ENCODE measurements at places on chromosomes 4 and X.
A peak's percentile ranks its signal among the peaks of the same experiment; 100 is the strongest.

DNA sequence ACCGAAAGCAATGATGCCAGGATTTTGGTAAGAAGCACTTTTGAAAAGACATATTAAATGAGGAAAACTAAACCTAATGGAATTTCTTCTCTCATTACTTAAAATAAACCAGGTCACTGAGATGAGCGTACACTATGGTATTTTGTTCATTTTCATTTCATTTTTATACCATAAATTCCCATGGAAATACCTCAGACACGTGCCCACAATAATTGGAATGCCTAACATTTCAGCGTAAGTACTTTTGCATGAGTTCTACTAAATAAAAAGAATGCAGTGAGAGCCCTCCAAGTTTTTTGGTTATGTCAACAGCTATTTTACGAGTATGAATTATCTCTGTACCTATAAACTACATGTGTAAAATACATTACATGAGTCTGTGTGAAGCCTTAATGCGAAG lies 3.2 kb downstream of the CAMK2D start:
- DNase-seq, result peak; percentile 89

DNA sequence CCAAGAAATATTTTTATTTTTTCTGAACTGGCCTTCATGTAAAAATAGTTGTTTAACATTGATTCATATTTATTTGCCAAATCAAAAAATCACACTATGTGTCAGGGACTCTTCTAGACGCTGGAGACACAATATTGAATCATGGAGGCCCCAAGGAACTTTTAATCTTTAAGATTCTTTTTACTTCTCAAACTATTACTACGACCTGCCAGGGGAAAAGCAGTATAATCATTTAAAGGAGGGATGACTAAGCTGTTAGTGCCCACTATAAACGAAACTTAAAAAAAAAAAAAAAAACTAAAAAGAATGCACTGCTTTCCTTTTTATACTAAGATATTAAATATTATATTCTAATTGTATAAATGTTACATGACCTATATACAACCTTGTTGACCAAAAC lies 84.7 kb downstream of the PPA2 start:
- DNase-seq, result peak; percentile 5

DNA sequence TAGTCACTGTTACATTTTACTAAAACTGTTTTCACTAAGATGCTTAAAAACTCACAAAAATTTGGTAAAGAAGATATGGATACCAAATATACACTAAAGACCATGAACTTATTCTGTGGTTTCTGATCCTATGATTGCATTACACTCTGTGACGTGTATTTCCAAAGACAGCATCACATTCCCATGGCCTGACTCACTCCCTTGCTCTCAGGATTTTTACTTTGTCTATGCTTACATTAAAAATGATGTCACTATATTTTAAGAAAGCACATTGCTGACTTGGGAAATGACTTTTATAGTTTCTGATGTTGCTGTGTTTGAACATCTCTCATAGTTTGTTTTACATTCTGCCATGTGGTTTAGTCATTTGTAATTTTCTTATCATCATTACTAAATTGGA lies 327.9 kb upstream of the MAGEB18 start:
- DNase-seq, result peak; percentile 36

GRCh38 chr4:36325926-36326325 lies 44.5 kb downstream of the DTHD1 start:
- no peak for DNase-seq

DNA sequence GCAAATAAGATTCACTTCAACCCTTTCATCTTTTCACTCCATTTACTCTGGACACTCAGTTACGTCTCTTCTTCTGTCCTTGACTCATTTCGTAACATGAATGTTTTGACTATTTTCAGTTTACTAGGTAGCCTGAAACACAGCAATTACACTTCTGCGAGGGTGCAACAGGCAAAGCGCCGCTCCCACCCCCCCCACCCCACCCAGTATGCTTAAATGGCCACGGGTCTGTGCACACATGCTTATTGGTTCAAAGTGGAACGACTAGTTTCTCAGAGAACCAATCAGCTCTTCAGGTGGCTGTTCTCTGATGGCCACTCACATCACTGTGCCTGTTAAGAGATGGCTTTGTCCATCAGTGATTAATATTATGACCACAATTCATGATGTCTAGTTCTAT lies 3.5 kb downstream of the BEND4 start:
- no peak for DNase-seq

DNA sequence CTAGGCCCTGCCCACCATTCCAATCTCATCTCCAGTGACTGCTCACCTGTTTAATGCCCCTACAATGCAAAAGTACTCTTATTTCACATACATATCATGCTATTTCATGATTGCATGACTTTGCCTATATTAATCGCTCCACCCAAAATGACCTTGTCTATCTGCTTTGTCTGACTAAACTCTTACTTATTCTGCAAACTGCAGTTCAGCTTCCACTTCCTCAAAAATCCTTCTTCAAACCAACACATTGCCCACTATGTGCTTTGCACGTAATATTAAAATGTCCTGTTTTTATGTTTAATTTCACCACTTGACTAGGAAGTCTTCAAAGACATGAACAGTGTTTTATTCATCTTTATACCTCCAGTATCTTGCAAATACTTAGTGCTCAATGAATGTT lies 229.6 kb downstream of the OPHN1 start:
- DNase-seq, result no peak

GRCh38 chr4:149910177-149910576 lies 94.5 kb upstream of the IQCM start:
- peak; percentile 7 for DNase-seq

GRCh38 chrX:140510306-140510676 lies 5.4 kb upstream of the SOX3 start:
- DNase-seq, result no peak

DNA sequence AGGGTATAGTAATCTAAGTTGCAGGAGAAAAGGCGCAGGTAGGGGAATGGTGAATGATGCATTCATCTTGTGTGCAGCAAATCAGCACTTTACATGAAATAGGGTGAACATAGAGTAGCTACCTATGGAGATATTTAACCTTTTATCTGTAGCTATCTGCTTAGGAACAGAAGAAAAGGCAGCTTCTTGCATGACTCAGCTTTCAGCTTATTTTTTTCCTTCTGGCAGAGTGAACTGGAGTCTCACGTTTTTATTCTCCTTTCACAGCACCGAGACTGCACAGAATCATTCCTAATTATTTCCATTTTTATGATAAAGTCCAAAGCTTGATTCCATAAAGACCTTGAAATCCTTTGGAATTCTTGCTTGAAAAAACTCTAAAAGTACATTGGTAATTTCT lies 4.8 kb upstream of the SCOC start:
- no peak for DNase-seq

DNA sequence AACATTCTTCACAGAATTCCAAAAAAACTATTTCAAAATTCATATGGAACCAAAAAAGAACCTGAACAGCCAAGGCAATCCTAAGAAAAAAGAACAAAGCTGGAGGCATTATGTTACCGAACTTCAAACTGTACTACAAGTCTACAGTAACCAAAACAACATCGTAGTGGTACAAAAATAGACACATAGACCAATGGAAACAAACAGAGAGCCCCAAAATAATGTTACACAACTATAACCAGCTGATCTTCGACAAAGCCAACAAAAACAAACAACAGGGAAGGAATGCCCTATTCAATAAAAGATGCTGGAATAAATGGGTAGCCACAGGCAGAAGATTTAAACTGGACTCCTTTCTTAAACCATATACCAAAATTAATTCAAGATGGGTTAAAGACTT lies 1189.6 kb downstream of the PCDH18 start:
- no peak for DNase-seq

DNA sequence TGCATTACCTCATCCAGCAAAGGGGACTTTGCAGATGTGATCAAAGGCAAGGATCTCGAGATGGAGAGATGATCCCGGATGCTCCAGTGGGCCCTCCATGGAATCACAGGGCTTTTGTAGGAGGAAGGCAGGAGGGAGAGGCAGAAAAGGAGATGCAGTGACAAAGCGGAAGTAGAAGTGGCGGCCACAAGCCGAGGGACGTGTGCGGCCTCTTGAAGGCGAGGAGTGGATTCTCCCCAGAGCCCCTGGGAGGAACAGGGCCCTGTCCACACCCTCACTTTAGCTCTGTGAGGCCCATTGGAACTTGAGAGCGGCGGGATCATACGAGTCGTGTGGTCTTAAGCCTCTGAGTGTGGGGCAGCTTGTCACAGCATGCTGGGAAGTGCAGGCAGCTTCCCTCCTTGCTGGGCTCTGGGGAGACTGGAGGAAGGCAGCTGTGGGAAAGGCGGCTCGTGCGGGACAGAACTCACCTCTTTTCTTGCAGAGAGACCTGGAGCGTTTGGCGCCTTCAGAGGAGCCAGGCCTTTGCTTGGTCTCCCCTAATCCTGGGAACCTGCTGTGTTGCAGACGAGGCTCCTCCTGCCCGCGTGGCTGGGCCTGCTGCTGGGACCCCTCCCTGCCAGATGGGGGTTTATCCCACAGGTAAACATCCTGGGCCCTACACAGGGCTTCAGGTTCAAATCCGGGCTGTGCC lies 10.2 kb downstream of the SH3TC1 start:
- no peak for DNase-seq

GRCh38 chr4:6926681-6927478 lies 17.3 kb downstream of the TBC1D14 start:
- DNase-seq, result no peak

DNA sequence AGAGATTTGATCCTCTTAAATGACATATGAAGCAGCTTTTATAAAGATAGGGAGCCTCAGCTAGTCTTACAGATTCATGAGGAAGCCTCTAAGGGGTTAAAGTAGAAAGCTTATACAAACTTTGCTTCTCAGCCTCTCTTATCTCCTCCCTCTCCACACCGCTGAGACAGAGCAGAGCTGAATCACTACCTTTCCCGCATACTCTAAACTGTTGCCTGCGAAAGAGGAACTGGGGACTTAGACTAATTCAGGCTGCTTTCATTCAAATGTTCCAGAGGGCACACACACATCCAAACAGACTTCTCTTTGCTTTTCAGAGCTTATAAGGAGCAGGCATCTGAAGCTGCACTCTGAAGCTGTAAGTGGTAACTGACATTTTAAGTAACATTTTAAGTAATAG lies at the start of gene SERTM2:
SERTM2 (plus strand) TSS at position 169 of the 400 bp plus-strand sequence. CDS start 7,213 bp downstream, outside the sequence.
- DNase-seq, result no peak

DNA sequence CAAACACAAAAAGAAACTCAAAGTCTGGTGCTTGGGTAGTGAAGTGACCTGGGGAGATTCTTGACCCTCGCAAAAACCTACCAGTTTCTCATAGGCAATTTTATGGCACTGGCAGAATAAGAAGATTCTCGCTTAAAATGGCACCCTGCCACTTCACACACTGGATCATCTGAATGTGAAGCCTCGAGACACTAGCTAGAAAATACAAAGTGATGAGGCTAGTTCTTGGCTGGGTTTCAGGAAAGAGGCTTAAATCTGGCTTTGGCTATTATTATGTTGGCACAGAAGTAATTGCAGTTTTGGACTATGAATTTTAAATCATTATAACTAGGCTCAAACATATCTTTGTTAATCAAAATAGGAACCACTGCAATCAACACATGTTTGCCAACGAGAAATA lies 634.7 kb upstream of the BOD1L1 start:
- DNase-seq, result no peak

DNA sequence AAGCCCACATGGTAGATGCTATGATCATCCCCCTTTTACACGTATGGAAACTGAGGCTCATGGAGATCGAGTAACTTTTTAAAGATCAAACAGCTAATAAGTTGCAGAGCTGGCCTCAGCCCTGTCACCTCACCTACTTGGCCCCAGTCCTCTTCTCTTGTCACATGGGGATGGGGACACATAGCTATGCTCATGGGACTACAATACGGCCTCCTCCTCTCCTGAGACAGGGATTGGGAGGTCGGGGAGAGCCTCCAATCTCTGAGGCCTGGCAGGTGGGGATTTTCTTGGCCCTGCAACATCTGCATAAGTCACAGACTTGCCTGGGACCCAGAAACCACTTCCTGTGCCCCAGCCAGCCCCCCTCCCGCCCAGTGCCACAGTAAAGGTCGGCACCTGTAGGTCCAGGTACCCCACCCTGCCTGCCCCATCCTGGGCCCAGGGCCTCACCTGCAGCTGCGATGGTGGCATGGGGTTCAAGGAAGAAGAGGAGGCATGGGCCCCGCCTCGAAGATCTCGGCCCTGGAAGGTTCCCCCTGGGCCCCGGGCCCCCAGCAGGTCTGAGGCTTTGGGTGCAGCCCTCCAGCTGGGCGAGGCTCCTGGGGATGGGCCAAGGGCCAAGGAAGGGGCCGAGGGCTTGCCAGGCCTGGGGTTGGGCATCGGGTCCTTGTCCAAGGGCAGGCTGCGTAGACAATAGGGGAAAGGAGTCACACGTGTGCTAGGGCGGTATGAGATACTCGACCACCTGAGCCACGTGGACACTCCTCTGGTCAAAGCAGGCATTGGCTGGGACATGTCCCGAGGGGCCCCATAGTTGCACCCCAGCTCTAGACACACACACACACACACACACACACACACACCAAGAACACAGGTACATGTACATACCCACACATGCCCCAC lies 6.4 kb downstream of the FOXP3 start:
- no peak for DNase-seq

- DNase-seq, result no peak
These were observed 78.7 kb upstream of the ZNF518B start for GRCh38 chr4:10535912-10536311.

GRCh38 chrX:41923211-41923977 lies at the start of gene CASK:
Gene CASK, minus strand, starts transcription at chrX:41923554. Its CDS starts 566 bp downstream, at chrX:41922988.
- peak; percentile 94 for DNase-seq

DNA sequence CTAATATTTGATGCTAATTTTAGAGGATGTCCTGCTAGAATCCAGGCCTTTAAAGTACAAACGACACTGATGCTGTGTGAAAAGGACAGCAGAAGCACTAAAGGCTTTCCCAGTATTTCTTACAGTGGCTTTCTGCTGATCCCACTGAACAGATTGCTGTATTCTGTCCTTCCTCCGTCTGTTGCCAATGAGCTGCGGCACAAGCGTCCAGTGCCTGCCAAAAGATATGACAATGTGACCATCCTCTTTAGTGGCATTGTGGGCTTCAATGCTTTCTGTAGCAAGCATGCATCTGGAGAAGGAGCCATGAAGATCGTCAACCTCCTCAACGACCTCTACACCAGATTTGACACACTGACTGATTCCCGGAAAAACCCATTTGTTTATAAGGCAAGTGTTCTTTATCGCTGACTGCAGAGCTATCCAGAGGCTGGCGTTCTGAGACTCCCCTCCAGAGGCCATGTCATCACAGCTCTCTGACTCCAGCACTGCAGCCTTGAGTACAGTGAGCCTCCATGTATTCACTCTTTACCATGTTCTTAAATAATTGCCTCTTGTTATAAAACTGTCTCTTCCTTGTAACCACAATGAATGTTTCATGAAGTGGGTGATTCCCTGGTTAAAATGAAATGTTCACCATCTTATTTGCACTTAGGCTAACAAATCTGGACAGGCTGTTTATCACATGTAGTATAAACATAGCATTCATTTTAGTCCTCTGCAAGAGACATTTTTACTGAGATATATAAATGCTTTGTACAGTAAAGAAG lies 43.6 kb downstream of the GUCY1B1 start:
- no peak for DNase-seq

GRCh38 chrX:47311932-47312774 lies 58.2 kb upstream of the ZNF157 start:
- DNase-seq, result peak; percentile 66

DNA sequence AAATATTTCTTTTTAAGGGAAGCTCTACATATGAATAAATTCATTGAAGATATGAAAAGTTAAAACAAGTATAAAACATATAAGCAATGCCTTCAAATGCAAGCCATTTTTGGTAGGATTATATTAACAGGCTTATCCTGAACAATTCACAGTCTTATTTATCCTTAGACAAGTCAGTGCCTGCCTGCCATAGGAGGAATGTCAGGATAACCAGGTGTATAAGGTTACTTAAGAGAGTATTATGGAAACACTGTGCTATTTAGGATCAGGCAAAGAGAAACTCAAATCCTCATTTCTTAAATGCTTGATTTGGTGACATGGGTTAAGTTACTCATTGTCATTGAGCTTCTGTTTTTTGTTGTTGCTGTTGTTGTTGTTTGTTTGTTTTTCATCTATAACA lies 2029.9 kb upstream of the AGA start:
- no peak for DNase-seq

All from fibroblast of skin of scalp (primary cell).